GM13976 (cell line): ENCODE measurements at places on chromosomes 1 and 21.
A peak's percentile ranks its signal among the peaks of the same experiment; 100 is the strongest.

- DNase-seq = peak; percentile 22
Observed at GRCh38 chr1:75908717-75909152, 23.5 kb downstream of the ASB17 start.

DNA sequence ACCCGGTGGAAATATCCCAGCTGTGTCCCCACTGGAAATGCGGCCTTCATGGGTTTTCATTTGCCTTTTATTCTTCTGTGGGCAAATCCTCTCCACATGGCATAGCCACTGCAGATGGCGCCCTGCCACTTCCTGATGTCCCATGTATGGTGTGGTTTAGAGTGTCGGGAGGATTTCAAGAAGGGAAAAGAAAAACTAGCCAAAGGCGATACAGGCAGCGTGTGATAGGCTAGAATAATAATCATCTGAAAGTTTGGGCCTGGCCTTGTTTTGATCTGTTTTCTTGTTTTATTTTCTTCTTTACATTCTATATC is 123.6 kb downstream of the PEX14 start:
- no peak for DNase-seq

DNA sequence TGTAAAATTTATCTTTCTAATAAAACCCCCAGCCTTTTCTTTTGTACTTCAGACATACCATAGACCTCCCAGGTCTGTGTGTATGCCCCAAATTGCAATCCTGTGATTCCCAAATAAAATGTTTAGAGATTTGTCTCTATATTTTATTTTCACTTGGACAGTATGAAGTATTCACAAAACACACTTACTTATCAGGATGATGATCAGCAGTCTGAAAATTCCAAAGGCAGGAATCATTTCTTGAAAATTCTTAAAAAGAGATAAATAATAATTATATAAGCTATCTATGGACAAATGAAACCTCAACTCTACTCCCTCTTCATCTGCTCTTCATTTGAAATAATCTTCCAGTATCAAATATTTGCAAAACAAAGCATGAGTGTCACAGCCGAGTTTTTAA is 11.6 kb upstream of the GJA9 start:
- no peak for DNase-seq

- no peak for DNase-seq
Observed at GRCh38 chr1:225465793-225466517, 38.1 kb upstream of the LBR start.

GRCh38 chr1:88979054-88979748 is 13.2 kb downstream of the KYAT3 start:
- no peak for DNase-seq

- DNase-seq = no peak
Observed at GRCh38 chr1:233513431-233513830, 100.5 kb upstream of the KCNK1 start.

- no peak for DNase-seq
Observed at GRCh38 chr21:41665766-41666595, 100.9 kb downstream of the RIPK4 start.

DNA sequence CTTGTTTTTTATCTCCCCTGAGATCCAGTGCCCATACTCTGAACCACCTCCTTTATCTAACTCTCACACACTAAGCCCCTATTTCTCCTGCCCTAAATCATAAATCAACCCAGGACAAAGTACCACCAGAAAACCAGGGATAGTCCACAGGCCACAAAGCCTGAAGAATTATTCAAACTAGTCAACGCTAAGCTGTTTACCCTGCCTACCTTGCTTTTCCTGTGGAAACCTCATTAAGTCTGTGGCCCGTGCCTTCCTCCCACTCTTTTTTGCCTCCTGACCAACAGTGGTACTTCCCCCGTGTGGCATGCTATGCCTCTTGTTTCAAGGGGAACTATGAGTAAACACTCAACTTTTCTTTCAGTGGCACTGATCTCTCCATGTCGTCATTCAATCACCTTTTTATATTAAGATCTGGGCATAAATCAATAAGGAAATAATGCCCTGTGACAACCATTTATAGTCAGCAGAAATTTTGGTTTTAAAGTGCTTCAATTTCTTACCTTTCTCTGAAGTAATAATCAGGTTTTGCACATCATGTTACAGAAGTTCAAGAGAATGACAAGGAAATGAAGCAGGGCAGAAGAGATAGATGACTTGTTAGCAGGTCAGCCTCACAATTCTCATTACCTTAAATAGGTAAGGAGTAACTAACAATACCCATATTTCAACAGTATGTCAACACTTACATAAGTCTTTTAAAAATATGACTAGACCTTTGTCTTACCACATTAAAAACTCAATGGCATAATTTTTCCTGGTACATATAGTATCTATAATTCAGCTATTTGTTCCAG is 32.1 kb downstream of the EYA3 start:
- DNase-seq = peak; percentile 29

DNA sequence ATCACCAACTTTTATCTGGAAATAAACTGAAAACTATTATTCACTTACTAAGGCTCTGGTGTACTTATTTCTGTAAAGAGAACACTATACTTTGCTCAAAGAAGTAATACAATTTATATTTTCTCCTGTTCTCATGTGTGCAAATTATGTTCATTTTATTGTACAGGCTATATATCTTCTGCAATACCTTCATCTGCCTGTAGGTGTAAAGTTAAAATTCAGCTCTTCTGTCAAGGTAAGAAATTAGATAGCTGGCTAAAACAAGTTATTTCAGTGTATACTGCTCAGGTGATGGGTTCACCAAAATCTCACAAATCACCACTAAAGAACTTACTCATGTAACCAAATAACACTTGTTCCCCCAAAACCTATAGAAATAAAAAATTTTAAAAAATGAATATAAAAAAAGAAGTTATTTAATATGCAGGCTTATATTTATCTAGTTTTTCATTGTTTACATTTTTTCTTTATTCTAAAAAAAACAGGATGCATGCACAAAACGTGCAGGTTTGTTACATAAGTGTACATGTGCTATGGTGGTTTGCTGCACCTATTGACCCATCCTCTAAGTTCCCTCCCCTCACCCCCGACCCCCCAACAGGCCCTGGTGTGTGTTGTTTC is 81.5 kb downstream of the PTGER3 start:
- peak; percentile 13 for DNase-seq

DNA sequence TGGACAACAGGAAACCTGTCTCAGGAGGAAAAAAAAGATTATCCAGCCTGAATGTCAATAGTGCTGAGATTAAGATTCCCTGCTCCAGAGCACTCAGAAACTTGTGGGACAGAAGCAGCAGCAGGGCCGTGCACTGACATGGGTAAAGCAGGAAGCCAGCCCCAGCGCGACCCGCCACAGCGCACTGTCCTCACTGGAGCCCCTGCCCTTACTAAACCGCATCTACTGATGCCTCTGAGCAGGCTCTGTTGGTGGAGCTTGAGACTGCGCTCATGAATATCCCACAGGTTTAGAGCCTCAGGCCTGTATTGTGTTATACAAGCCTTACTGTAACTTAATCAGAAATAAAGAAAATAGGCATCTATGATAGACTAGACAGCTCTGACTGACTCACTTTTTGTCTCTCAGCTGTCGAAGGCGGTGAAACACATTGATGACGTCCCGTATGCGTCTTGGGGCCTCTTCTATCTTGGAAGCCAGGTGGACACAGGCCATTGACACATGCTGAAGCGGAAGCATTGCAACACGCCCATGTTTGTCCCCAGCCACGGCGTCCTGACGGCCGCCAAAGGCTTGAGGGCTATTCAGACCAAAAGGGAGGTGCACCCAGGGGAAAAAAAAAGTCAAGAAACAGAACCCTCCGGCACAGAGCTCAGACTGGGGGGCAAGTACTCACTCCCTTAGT is 1.2 kb downstream of the CCNL2 start:
- DNase-seq = no peak

DNA sequence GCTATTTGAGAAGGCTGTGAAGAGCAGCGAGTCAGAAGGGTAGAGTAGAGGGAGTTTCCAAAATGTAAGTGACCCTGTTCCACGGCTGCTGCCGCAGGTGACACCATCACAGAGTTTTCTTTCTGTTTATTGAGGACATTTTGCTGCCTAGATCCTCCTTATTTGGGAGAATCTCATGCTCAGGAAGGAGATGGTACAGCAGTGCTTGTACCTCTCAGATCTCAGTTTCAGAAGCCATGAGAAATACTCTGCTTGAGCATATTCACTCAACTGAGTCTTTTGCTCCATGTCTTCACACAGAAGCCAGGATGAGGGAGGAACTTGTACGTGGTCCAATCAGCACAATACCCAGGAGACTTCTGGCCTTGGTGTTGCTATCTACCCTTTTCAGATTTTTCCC is 1.6 kb downstream of the LCE7A start:
- DNase-seq = no peak
